ENCODE measurements at places on chromosomes 6 and 20.

DNA sequence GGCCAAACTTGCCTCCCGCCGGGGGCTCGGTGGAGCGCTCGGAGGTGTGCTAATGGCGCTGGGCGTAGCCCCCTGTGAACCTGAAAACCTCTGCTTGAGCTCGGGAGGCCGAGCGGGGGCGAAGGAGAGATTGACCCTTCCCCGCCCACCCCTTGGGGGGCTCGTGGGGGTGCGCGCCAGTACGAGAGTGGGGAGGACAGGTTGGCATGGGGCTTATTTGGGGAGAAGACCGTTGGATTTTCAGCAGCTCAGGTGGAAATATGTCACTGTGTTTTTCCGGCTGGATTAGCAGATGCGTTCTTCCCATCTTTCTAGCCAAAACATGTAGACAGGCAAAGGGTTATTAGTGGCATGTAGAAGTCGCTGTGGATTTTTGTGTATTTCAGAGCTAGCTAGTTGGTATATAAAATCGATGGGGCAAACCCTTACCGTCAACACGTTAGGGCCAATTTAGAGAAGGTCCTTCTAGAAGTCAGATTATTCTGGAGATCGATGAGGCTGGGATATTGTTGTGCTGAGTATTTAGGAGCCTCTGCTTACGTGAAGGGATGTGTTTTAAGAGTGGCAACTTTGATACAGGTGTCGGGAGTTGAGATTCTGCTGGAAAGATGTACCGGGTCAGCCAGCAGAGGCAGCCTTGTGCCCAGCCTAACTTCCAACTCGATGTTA is 525 bp downstream of the NCOA7 start:
- peak; percentile 19 for DNase-seq

GRCh38 chr6:157069585-157069984 is 253.7 kb downstream of the TMEM242 start:
- no peak for DNase-seq

DNA sequence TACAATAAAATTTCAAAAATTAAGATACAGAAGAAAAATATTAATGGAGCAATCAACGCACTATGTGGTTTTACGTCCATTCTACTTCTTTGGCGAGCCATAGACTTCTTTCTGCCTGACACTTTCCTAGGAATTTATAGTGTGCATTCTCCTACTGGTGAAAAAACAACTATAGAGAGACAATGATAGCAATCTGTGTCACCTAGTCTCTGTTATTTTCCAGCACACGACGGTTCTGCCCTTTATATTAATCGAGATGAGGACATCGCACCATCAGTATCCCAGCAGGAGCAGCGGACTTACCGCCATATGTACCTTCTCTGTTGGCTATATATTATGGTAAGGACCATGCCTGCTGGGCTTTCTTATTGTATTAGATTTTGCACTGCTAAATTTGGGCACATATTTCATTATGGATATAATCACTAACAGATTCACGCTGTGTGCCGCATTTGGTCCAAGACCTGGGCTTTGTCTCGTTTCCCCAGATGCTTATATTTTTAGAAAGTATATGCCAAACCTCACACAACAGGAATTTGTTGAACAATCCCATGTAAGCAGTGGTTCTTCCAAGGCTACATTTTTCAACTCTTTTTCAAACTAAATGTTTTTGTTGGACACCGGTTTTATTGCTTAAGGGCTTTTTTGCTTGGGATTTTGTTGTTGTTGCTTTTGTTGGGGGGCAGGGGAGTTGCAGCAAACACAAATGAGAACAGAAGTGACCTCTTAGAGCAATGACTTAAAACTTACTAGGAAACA is 166.4 kb downstream of the ADAT2 start:
- DNase-seq = no peak

GRCh38 chr6:74167976-74168375 is 472.0 kb downstream of the CD109 start:
- no peak for DNase-seq

DNA sequence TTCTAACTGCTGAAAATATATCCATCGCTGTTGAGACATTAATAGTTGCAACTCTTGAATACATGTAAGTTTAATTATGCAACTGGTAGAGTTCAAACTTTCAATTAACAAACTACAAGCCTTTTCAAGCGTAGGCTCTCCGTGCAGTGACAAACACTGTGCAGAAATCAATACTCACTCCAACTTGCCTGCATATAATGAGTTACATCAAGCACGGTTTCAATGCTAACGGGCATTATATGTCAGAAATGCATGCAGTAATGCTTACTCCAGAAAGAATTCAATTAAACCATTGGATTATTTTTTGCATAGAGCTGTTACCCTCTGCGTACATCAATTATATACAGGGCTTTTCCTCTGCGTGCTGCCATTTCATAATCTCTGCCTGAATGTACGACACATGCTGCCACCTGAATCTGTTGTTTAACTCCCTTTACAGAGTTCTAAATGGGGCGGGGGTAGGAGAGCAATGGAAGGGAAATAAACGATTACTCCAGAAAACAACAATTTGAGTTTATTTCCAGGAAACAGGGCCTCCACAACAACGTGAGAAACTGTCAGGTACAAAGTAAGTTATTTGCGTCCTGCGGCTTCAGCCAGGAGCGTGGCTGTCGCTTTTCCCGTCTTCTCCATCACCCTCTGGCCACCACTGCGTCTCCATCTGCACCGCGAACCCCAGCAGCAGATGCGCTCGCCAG is 1.8 kb downstream of the PTPRK start:
- DNase-seq = no peak

- peak; percentile 18 for DNase-seq
Measured at GRCh38 chr6:5302995-5303622, 41.8 kb downstream of the FARS2 start.

- no peak for DNase-seq
Measured at GRCh38 chr6:56802584-56802983, 152.3 kb upstream of the BEND6 start.

DNA sequence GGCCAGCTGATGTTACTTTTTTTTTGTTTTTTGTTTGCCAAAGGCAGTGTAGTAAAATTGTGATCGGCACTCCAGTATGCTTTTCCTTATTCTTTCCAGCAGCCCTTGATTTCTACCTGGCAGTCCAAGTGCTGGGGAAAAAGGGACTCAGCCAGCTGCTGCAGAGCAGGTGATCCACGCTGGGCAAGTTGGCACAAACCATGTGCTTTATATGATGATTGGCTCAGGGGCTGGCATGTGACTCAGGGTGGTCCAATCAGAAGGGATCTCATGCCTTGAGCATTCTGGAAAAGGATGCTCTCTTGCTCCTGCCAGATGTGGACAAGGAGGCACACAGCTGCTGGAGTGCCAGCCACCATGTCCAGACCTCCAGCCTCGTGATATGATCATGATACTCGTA is 54.5 kb downstream of the SULF2 start:
- DNase-seq = no peak

DNA sequence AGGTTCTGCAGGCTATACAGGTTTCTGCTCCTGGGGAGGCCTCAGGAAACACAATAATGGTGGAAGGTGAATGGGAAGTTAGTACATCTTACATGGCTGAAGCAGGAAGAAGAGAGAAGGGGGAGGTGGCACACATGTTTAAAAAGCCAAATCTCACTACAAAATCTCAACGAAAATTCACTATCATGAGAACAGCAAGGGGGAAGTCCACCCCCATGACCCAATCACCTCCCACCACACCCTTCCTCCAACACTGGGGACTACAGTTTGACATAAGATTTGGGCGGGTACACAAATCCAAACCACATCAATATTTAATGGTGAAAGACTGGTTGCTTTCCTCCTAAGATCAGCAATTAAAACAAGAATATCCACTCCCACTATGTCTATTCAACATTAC is 13.8 kb upstream of the POLR1H start:
- DNase-seq = no peak

GRCh38 chr6:124131259-124131658 is 327.6 kb downstream of the NKAIN2 start:
- no peak for DNase-seq

- no peak for DNase-seq
Measured at GRCh38 chr20:19274412-19275015, 62.1 kb downstream of the SLC24A3 start.

DNA sequence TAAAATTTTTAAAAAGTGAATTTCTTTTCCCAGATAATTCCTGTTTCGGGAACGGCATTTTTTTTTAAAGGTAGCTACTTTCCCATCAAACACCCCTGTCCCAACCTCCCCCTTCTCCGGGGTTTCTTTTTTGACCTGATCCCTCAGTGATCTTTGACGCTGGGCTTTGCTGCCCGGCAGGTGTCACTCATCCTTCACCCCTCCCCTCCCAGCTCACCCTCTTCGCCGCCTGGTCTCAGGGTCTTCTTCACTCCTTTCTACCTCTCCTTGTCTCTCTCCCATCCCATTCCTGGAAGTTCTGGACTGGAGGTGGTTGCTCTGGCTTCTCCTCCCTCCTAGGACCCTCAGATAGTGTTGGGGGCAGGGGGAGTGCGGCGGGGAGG is 329 bp upstream of the GPR6 start:
- DNase-seq = no peak

- no peak for DNase-seq
Measured at GRCh38 chr20:43959079-43959919, 44.6 kb downstream of the TOX2 start.

DNA sequence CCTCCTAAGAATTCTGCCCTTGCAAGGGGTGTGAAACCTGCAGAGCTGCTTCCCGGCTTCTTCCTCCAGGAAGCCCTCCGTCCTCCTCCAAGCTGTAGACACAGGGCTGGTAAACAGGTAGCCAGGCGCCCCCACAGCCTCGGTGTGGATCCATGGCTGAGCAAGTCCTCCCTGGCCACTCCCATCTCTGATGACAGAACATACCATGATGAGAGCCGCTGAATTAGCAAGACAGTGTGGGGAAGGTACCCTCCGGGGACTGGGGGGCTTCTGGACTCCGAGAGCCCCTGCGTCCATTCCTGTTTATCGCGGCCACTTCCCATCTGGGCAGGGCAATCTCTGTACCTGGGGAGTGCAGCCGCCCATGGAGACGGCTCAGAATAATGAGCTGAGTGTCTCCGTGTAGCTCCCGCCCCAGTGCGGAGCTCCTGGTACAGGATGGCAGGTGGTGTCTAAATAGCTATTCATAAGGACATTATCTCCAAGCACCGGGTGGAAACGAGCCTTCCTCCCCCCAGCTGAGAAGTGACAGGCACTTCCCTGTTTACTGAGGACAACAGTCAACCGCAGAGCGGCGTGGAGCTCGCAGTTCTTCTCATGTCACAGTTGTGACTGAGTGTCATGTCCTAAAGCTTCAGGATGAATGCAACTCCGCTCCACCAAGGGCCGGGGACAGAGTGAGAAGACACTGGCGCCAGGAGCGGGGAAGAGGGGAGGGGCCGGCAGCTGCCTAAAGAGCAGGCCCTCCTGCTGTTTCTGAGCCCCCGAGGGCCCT is 22.7 kb upstream of the NTSR1 start:
- DNase-seq = no peak

GRCh38 chr20:12241065-12241464 is 323.4 kb downstream of the BTBD3 start:
- DNase-seq = no peak

- DNase-seq = no peak
Measured at GRCh38 chr20:38402816-38403215, 32.3 kb downstream of the SNHG17 start.

- DNase-seq = no peak
Measured at GRCh38 chr6:99334526-99335127, 14.8 kb downstream of the FAXC start.

GRCh38 chr6:79338493-79338892 is 104.0 kb upstream of the HMGN3 start:
- no peak for DNase-seq

- DNase-seq = no peak
Measured at GRCh38 chr6:156849806-156850205, 72.6 kb downstream of the ARID1B start.

DNA sequence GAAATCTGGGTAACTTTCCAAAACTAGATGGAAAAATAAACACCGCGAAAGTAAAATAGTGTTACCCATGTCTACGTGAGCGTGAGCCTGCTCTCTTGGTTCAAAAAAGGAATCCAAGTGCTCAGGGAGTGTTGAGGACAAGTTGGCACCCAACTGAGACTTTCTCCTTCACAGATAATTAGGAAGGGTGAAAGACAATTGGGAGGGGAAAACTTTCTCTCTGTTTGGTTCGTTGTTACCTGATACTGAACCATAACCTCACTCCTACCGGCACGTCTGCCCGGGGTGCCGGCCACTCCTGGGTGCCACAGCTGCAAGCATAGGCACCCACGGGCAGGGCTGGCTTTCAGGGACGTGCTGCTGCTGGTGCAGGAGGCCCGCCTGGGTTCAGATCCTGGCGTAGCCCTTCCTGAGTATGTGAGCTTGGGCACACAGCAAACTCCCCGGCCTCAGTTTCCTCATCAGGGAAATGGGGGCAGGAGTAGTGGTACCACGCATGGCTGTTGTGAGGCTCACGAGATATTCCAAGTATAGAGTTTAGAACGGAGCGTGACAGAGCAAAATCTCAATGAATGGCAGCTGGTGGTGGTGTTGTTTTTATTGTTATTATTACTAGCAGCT is 38.2 kb upstream of the PMEPA1 start:
- no peak for DNase-seq

- DNase-seq = no peak
Measured at GRCh38 chr20:60132827-60133670, 174.8 kb downstream of the CDH26 start.

DNA sequence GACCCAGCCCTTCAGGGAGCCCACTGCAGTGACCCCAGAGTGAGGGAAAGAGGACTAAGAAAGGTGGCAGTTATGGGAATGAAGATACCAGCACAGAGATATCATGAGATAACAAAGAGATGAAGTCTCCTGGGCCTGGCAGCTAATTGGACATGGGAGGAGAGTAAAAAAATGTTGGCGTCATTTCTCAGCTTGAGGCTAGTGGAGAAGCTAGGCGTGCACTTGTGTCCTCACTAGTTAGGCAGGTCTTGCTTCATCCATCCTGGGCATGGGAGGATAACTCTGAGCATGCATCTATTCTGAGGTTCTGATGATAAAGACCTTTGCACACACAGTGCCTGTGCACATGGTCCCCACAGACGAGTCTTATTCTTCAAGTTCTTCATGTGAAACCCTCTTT is 4.1 kb upstream of the GFOD1 start:
- DNase-seq = no peak

DNA sequence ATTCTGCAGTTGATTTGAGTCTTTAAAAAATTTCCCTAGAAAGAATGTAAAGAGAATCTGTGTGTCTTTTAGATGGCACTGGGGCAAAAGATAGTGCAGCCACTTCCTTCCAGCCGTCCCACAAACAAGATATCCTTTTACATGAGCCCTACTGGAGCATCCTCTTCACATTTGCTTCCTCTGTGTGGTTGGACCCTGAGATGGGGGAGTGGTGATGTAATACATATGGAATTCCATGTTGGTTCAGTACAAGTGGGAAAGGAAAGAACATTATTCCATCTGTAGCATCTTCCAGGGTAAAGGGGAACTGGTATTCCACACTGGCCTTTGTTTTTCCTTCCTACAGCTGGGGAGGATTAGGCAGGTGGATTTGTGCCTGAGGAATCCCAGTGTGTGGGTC is 78.9 kb upstream of the ISM1 start:
- DNase-seq = no peak

- DNase-seq = no peak
Measured at GRCh38 chr6:40710626-40711330, 123.6 kb upstream of the LRFN2 start.

GRCh38 chr6:46420921-46421638 is 70.2 kb downstream of the RCAN2 start:
- no peak for DNase-seq

Measured in stimulated activated CD8-positive, alpha-beta memory T cell treated with anti-CD3 and anti-CD28 coated beads, Interleukin-4, amount 100 ng/mL, for 1 hour (primary cell).